ENCODE measurements at places on chromosomes 1 and 21. TPM values are rescaled to one million over a fixed set of nuclear protein-coding genes. Genes with fewer than 3 reads are reported as not detected.
A peak's percentile ranks its signal among the peaks of the same experiment; 100 is the strongest.

GRCh38 chr21:26982767-26983166 is 15.9 kb upstream of the ADAMTS5 start:
- DNase-seq, result no peak

CEPT1 gene
- 22.6 TPM for total RNA-seq

CDK18 gene
- total RNA-seq, result 0.49 TPM

TMEM240 gene
- not detected for total RNA-seq

DNA sequence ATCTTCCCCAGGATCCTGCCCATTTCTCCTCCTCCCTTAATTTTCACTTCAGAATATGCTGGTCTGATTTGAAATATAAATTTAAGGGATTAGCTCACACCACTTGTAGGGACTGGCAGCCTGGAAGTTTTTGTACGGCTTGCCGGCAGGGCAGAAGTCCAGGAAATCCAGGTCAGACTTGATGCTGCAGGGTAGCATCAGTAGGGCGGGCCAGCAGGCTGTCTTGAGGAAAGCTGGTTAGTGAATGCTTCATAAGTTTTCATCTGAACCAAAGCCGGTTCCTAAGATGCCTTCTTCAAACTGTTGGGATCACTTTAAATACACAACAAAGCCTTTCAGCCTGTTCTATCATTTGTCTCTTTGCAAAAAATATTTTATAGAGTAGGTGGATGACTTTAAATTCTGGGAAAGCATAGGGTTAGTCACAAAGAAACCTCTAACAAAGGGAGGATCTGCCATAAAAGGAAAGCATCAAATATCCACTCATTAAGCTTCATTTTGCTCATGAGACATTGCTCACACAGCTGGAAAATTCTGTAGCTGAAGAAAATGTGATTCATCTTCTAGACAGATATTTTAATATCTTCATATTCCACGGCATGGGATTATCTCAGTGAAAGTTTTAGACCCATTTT is 90.7 kb upstream of the GFI1 start:
- DNase-seq, result no peak

EPHA8 gene
- total RNA-seq, result not detected

DNA sequence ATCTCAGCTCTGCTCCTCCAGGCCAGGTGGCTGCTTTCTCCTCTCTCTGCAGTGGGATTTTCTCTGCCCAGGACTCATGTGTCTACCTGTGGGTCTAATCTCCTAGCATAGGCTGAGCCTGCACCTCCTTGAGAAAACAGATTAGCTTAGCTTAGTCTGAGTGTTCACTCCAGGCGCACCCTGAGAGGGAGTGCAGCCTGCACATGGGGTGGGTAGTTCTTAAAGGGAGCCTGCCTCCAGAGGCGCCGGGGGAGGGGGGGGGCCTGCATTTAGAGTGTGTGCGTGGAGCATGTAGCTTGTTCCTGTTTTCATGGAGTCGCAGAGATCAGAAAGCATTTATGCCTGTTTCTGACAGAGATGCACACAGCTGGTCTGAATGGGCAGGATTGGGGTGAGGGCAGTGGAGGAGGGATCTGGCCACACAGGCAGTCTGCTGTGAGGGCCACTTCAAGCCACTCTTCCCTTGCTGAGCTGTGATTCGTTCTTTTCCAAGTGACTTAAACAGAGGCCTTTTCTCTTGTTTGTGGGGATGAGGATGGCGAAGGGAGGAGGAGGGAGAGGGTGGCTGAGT is 45.2 kb downstream of the GALNT2 start:
- DNase-seq, result no peak

DNA sequence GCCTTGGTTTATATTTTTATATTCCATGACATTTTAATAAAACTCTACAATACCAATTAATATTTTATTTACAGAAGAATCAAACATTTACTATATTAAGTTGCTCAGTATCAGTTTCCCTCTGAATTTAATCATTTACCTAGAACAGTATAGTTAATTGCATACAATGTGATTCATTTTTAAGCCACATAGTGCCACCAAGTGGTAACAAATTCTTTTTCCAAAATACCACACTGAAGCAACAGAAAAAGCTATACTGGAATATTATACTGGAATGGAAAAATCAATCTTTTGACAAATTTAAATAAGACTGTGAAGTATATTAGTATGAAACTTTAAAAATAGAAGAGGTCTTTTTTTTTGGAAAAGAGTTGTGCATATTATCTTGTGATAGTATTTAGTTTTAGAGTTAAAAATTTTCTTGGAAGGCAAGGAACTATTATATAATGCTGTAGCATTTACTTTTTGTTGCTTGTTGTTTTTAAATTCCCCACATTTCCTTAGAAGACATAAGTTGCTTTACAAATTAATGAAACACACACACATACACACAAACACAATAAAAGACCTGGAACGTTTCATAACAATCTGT is 57.3 kb downstream of the ZNF644 start:
- DNase-seq, result peak; percentile 15

CDKN2C gene
- 12.6 TPM for total RNA-seq

RNU1-2 gene
- total RNA-seq, result 3,278 TPM

S100A1 gene
- total RNA-seq, result not detected

DNA sequence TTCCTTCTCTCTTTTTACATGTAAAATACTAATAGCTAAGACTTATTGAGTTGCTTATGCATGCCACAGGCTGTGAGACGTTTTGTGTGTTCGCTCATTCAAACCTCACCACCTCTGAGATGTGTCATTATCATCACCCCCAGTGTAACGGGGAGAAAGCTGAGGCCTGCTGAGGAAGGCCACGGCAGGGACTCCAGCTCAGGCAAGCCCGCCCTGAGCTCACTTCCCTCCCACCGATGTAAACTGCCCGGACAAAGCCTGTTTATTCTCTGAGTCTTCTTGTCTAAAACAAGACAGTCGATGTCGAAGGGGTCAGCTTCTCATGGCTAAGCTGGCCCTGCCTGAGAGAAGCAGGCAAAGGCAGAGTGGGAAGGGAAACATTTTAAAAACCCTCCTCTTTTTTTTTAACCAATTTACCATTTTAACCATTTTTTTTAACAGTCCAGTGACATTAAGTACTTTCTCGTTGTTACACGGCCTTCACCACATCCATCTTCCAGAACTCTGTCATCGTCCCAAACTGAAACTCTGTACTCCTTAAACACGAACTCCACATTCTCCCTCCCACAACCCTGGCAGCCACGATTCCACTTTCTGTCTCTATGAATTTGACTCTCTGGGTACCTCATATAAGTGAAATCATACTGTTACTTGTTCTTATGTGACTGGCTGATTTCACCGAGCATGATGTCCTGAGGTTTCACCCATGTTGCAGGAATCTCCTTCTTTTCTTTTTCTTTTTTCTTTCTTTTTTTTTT is 204.8 kb upstream of the GALNT2 start:
- no peak for DNase-seq

GRCh38 chr21:31887391-31887841 is 14.6 kb downstream of the HUNK start:
- DNase-seq, result no peak

GRCh38 chr1:151108331-151108730 is 37.8 kb downstream of the GABPB2 start:
- DNase-seq, result no peak

GRCh38 chr21:28671549-28672195 is 321.0 kb downstream of the LTN1 start:
- DNase-seq, result no peak

FMOD gene
- total RNA-seq, result not detected

S100A9 gene
- not detected for total RNA-seq

- DNase-seq, result no peak
Measured at GRCh38 chr1:242535986-242536385, 11.5 kb upstream of the PLD5 start.

DNA sequence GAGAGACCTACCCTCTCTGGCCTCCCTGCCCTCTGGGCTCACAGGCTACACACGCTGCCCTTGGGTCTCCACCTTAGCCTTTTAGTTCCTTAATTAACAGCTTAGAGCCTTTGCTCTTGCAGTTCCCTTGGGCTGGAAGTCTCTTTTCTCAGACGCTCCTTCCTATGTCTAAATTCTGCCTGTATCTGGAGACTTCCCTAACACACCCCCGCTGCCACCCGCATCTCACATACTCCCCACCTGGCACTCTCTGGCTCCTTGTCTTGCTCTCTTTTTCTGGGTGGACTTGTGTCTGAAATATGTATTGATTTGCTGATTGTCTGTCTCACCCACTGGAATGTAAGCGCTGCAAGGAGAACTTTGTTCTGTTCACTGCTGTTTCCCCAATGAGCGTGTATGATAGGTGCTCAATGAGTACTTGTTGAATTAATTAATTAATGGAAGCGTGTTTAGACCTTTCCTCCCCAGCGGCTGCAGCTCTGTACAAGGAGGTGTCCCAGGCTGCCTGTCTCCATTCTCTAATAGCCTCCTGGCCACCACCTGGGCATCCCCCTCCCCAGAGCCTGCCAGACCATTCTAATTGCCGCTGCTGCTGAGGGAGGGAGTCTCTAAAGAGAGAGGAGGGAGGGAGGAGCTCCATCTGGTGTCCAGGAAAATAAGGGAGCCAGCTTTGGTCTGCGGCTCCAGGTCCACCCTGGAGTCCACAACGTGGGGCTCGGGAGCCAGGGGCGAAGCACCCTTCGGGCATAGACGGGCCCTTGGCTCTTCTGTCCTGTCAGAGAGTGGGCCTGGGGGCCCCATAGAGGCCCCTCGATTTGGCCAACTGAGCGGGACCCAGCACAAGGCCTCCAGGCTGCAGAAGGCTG is 95.4 kb downstream of the RNF220 start:
- no peak for DNase-seq

DNA sequence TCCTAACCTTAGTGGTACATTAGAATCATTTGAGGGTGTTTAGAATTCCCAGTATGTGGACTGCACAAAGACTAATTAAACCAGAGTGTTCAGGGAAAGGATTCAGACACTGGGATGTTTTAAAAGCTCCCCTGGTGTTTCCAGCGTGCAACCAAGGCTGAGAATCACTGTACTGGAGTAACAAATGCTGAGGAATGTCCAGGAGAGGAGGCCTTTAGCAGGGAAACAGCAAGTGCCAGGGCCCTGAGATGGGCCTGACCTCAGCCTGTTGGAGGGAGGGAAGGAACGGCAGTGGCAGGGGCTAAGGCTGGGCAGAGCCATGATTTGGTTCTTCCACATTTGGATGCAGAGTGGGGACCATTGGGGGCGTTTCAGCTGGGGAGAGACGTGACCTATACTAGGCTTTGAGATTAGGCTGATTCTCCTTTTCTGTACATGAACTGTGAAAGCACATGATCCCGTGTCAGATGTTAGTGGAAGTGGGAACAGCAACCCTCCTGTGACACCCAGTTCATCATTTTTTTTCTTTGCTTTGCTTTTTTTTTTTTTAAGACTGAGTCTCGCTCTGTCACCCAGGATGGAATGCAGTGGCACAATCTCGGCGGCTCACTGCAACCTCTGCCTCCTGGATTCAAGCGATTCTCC is 49.3 kb downstream of the KANK4 start:
- no peak for DNase-seq

GRCh38 chr1:55938376-55938850 is 641.0 kb downstream of the PLPP3 start:
- no peak for DNase-seq

DNALI1 gene
- total RNA-seq, result 0.25 TPM

IQGAP3 gene
- 0.10 TPM for total RNA-seq

DNA sequence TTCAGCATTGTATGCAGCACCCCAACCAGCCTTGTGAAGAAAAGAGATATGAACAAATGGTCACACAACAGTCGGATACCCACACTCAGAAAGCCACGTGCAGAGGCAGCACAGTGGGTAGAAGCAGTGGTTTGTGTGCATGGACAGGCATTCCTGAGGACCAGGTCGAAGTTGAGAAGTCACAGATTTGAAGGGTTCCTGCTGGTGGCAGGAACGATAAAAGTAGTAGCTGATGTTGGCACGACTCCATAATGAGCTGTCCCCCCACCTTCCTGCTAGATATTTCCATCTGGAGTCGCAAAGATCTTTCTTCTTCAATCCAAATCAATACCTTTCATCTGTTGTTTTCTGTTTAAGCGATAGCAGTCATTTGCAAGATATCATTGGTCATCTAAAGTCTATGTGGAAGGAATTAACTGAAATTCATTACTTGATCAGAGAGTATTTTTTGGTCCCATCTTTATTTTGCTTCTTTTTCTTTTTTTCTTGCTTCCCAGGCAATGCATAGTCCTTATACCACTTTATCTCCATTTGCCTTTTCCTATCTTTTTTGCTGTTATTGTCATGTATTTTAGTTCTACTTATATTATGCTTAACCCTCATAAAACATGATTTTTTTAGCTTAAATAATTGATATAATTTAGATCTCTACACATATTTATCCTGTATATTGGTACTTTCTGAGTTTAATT is 176.4 kb downstream of the DHRS3 start:
- no peak for DNase-seq

- DNase-seq, result no peak
Measured at GRCh38 chr1:202291001-202291400, 50.7 kb downstream of the UBE2T start.

DNA sequence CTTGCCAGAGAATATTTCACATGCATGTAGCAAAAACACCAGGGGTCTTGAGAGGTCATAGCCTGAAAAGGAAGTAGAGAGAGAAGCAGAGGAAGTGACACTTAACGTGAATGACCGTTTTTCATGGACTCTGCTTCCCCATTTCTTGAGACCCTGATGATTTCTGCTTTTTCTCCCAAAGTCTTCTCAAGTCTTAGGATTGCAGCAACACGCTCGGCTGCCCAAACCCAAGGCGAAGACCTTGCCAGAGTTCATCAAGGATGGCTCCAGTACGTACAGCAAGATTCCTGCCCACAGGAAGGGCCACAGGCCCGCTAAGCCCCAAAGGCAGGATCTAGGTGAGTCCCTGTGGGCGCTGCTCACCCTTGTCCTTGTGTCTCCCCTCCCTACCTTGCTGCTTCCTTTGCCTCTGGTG is 12.8 kb downstream of the THEMIS2 start:
- DNase-seq, result no peak

LRRC71 gene
- total RNA-seq, result not detected

GRCh38 chr1:175978476-175978875 is 228.6 kb downstream of the COP1 start:
- DNase-seq, result no peak

Data from CD4-positive, CD25-positive, alpha-beta regulatory T cell (primary cell).